Right lobe of liver (tissue), 6 donors: ENCODE measurements at places on chromosomes 12 and 14. TPM values are rescaled to one million over a fixed set of nuclear protein-coding genes. Genes with fewer than 3 reads are reported as not detected.

Gene SARNP
- total RNA-seq: 20.0 TPM

Gene AHSA1
- total RNA-seq: 88.1 TPM

- DNase-seq: no peak
Measured at GRCh38 chr12:67572492-67572891, 76.1 kb upstream of the DYRK2 start.

DNA sequence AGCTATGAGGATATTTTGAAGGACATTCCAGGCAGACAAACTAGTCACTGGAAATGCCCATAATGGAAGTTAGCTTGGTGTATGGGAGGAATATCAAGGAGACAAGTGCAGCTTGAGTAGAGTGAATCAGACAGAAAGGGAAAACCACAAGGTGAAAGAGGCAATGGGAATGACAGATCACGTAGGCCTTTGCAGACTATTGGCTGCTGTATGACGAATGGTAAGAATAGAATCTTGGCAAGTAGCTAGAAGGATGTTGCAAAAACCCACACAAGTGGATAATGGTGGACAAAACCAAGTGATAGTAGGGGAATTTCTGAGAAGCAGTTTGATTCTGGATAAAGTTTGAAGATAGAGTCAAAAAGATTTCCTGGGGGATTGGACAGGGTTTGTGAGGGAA, 196.9 kb upstream of the NOVA1 start:
- no peak for DNase-seq

- DNase-seq: no peak
Measured at GRCh38 chr12:96814200-96814599, 92.9 kb upstream of the NEDD1 start.

GRCh38 chr12:27814851-27815591, 35.0 kb upstream of the MANSC4 start:
- DNase-seq: no peak

GRCh38 chr14:28756884-28757570, 9.6 kb upstream of the FOXG1 start:
- no peak for DNase-seq
